ENCODE measurements at places on chromosomes 3 and 15. TPM values are rescaled to one million over a fixed set of nuclear protein-coding genes. Genes with fewer than 3 reads are reported as not detected.

Gene ANKRD63
- total RNA-seq: not detected

Gene STRIT1
- total RNA-seq: not detected

Gene SCAANT1
- not detected for total RNA-seq

Gene CRYGS
- 0.34 TPM for total RNA-seq

Gene IQSEC1
- 8.2 TPM for total RNA-seq

Gene TRH
- total RNA-seq: not detected

Gene FAM107A
- 1.3 TPM for total RNA-seq

Gene ACSBG1
- not detected for total RNA-seq

Gene PLA1A
- total RNA-seq: not detected

Gene NOX5
- total RNA-seq: not detected

Gene TMEM108
- 0.89 TPM for total RNA-seq

Gene MUSTN1
- not detected for total RNA-seq

Gene ASB14
- total RNA-seq: not detected

Gene CIB2
- total RNA-seq: 2.8 TPM

Gene SKOR1
- total RNA-seq: not detected

Gene C3orf49
- not detected for total RNA-seq

Gene HHLA2
- total RNA-seq: not detected

Gene HGD
- not detected for total RNA-seq

Gene TLR9
- total RNA-seq: under 0.01 TPM

Gene CSTA
- 1.0 TPM for total RNA-seq

Gene GOLGA6L10
- under 0.01 TPM for total RNA-seq

Gene MYO5C
- 0.15 TPM for total RNA-seq

Gene SNTN
- not detected for total RNA-seq

Gene GRAMD2A
- total RNA-seq: 1.5 TPM

Gene UBL7
- 77.5 TPM for total RNA-seq

Gene DLL4
- total RNA-seq: under 0.01 TPM

Gene GOLGA8H
- total RNA-seq: 0.15 TPM

Gene C3orf62
- total RNA-seq: 0.74 TPM

Gene SEMA3F
- total RNA-seq: 40.2 TPM

Gene OR5K2
- not detected for total RNA-seq

Gene IMPG2
- under 0.01 TPM for total RNA-seq

Gene CPLX3
- total RNA-seq: not detected

Gene ELL3
- 2.2 TPM for total RNA-seq

Gene IL20RB
- total RNA-seq: 3.0 TPM

Gene IGF2BP2
- total RNA-seq: 67.6 TPM

Gene GRAMD1C
- 4.6 TPM for total RNA-seq

Gene KCNMB2
- under 0.01 TPM for total RNA-seq

Gene FLNB
- 112 TPM for total RNA-seq

Gene ONECUT1
- total RNA-seq: 0.34 TPM

Gene CACNA1D
- total RNA-seq: under 0.01 TPM

Gene SLC22A13
- total RNA-seq: not detected

Gene TTBK2
- 2.4 TPM for total RNA-seq

Gene RARRES1
- total RNA-seq: 36.8 TPM

All from bronchus fibroblast of lung (primary cell).